ENCODE measurements at places on chromosomes 13 and 19. TPM values are rescaled to one million over a fixed set of nuclear protein-coding genes. Genes with fewer than 3 reads are reported as not detected.

The ZNF69 gene
- total RNA-seq: 5.4 TPM

The TMEM205 gene
- 246 TPM for total RNA-seq

GRCh38 chr13:25151626-25152195 lies 20.4 kb downstream of the AMER2 start:
- no peak for DNase-seq

- no peak for DNase-seq
Measured at GRCh38 chr13:71300602-71301001, 566.4 kb downstream of the DACH1 start.

DNA sequence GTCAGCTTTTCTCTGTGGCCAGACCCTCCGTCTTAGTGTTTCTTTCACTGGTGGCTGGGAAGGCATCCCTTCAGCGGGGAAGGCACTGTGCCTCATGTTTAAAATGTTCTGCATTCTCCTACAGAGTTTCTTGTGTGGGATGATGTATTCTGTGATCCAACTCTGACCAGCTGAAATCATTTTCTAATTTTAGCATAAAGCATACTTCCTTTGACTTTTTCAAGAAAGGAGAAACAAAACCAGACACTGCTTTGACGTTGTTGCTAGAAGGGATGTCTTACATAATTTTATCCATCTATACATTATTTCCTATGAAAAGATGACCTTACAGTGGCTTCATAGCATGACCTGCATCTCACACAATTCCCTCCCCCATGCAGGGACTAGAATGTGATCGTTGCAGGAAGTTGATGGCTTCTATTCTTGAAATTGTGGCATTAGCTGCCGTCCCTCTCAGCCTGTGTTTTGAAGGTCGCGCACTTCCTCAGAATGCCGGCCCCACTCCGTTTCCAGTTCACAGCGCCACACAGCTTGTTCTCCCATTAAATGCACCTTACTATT lies 38.6 kb upstream of the TEX29 start:
- no peak for DNase-seq

- no peak for DNase-seq
Measured at GRCh38 chr13:80604098-80604497, 263.2 kb upstream of the SPRY2 start.

GRCh38 chr19:2631213-2631821 lies 71.2 kb downstream of the GNG7 start:
- peak; percentile 26 for DNase-seq

DNA sequence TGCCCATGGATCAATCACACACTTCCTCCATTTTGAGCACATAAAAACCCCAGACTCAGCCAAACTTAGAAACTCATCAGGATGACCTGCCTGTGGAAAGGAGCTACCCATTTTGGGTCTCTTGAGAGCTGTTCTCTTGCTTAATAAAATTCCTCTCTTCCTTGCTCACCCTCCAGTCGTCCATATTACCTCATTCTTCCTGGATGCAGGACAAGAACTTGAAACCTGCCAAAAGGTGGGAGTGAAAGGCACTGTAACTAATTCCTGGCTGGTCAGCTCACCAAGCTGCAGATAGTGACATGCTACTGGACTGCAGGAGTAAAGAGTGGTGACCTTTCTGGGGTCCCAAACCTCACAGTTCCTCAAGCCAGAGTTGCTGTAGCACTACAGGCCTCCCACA lies 20.2 kb downstream of the LIG4 start:
- DNase-seq: no peak

DNA sequence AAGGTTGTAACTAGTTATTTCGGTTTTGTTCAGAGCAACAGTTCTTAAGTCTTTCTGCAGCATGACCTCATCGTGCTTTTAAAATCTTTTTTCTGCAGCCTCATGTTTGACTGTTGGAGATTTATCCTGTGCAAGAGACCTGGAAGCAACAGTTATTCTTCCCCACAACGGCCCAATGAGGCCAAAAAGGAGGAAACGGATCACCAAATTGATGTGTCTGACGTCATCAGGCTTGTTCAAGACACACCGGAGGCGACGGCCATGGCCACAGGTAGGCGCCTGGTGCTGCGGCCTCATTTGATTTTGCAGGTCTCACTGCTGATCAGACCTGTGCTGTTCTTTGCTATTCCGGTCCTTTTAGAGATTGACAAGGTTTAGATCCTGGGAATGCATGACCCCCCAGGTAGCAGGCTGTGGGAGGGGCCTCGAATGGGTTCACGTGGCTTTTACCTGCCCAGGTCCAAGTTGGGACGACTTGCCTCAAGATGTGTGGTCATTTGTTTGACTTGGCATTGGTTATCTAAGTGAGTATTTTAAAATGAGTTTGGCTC lies 66.8 kb upstream of the MCF2L start:
- no peak for DNase-seq
